ENCODE measurements at places on chromosomes 6 and 20.
A peak's percentile ranks its signal among the peaks of the same experiment; 100 is the strongest.

GRCh38 chr6:17556014-17556413 lies 44.1 kb upstream of the FAM8A1 start:
- DNase-seq, result no peak

- DNase-seq, result peak; percentile 98
These were observed 33.7 kb downstream of the FAM50B start for GRCh38 chr6:3882866-3883265.

GRCh38 chr6:62390401-62390800 lies 104.4 kb upstream of the KHDRBS2 start:
- DNase-seq, result no peak

DNA sequence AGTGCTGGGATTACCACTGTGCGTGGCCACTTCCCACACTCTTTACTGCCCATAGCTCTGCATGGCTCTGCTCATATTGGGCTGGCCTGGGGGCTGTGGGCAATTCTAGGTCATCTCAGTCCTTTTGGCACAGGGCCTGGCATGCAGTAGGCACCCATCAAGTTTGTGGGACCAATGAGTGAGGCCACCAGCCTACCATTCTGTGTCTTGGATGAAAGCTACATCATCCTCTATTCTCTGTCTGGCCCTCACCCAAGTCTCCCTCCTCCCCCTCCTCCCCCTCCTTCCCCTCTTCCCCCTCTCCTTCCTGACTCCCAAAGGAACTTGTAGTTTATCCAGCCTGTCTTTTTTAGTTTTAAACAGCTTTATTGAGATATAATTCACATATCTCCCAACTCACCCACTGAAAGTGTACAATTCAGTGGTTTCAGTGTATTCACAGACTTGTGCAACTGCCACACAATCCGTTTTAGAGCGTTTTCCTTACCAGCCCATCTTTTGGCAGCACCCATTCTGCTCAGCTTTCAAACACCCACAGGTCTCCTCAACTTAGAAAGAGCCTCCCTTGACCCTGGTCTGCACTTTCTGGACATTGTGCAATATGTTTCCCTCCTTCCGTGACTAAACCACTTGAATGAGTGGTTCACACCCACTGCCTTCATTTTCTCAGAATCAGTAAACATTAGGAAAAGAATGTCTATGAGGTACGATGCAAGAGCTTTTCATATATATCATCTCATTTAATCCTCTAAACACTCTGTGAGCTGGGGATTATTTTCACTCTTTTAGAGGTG lies 21.5 kb upstream of the MRPS18A start:
- DNase-seq, result peak; percentile 81

DNA sequence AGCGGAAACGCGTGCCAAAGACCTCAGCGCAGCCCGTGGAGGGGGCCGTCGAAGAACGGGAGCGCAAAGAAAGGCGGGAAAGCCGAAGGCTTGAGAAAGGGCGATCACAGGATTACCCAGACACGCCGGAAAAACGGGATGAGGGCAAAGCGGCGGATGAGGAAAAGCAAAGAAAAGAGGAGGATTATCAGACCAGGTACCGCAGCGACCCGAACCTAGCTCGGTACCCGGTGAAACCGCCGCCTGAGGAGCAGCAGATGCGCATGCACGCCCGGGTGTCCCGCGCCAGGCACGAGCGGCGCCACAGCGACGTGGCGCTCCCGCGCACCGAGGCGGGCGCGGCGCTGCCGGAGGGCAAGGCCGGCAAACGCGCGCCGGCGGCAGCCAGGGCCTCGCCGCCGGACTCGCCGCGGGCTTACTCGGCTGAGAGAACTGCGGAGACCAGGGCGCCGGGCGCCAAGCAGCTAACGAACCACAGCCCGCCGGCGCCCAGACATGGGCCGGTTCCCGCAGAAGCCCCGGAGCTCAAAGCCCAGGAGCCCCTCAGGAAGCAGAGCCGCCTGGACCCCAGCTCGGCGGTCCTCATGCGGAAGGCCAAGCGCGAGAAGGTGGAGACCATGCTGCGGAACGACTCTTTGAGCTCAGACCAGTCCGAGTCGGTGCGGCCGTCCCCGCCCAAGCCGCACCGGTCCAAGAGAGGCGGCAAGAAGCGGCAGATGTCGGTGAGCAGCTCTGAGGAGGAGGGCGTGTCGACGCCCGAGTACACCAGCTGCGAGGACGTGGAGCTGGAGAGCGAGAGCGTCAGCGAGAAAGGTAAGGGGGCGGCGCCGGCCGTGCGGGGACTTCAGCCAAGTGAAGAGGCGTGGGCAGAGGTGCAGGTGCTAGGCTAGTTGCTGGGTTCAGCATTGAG lies 296.2 kb downstream of the RIMS1 start:
- DNase-seq, result peak; percentile 12
